Activated CD4-positive, alpha-beta T cell treated with anti-CD3 and anti-CD28 coated beads for 1 hour (primary cell): ENCODE measurements at places on chromosomes 2 and 18.

GRCh38 chr2:5720426-5720825, 28.2 kb downstream of the SOX11 start:
- no peak for DNase-seq

DNA sequence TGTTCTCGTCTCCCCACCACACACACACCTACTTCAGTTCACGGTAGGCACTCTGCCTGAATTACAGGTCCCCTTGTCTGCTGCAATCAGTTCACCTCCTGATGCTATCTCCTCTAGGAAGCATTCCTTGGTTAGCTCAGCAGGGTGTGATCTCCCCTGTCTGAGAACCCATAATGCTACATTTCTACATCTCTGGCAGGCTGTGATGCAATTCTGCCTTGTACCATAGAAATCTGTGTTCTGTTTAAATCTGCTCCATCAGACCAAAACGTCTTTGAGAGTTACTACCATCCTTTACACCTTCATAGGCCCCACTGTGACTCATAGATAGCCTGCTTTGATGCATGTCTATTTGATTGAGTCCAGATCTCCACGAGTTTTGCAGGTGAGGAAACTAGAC, 103.9 kb downstream of the TTC32 start:
- DNase-seq, result no peak

- DNase-seq, result no peak
Measured at GRCh38 chr2:33077844-33078243, 131.1 kb downstream of the LTBP1 start.

DNA sequence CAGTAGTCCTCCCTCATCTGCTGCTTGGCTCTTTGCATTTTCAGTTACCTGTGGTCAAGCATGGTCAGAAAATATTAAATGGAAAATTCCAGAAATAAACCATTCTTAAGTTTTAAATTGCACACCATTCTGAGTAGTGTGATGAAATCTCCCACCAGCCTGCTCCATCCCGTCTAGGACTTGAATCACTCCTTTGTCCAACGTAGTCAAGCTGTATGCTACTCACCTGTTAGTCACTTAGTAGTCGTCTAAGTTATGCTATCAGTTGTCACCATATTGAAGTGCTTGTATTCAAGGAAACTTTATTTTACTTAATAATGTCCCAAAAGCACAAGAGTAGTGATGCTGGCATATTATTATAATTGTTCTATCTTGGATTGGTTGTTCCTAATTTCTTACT, 172.5 kb downstream of the FIGN start:
- DNase-seq, result no peak
